ENCODE measurements at places on chromosomes 13 and 19.

- DNase-seq, result no peak
These were observed 4.8 kb downstream of the GPR42 start for GRCh38 chr19:35375505-35376307.

DNA sequence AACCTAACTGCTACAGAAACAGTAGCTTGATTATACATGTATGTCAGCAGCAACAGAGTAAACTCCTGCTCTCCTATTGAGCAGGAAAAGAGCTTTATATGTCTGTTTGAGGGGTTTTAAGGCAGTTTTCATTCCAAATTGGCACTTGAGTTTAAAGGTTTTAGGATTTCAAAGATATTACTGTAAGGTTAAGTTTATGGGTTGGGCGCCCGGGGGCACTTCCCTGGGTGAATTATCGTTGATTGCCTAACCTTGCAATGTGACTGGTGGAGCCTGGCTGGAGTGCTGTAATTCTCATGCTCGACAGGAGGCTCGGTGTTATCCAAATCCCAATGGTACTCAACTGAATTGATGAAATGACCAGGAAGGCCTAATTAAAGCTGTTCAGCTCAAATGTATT is 1586.1 kb downstream of the OLFM4 start:
- DNase-seq, result no peak

- DNase-seq, result no peak
These were observed 233.3 kb downstream of the DLEU7 start for GRCh38 chr13:50610238-50610637.

GRCh38 chr13:95176611-95177259 is 124.5 kb downstream of the ABCC4 start:
- no peak for DNase-seq

DNA sequence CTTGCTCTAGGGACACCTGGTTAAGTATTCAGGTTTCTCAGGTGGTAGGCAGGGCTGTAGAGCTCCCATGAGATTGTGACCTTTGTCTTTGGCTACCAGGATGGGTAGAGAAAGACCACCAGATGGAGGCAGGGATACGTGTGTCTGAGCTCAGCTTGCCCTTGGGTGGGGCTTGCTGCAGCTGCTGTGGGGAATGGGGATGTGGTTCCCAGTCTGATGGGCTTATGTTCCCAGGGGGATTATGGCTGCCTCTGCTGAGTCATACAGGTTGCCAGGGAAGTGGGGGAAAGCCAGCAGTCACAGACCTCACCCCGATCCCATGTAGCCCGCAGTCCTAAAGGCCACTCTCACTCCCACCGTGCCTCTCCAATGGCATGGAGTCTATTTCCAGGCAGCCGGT is 659.9 kb upstream of the KLF12 start:
- DNase-seq, result no peak

All from stimulated activated CD8-positive, alpha-beta memory T cell treated with anti-CD3 and anti-CD28 coated beads, Interleukin-2, amount 100 ng/mL, for 48 hours (primary cell).